ENCODE measurements at places on chromosomes 16 and 17. TPM values are rescaled to one million over a fixed set of nuclear protein-coding genes. Genes with fewer than 3 reads are reported as not detected.

DNA sequence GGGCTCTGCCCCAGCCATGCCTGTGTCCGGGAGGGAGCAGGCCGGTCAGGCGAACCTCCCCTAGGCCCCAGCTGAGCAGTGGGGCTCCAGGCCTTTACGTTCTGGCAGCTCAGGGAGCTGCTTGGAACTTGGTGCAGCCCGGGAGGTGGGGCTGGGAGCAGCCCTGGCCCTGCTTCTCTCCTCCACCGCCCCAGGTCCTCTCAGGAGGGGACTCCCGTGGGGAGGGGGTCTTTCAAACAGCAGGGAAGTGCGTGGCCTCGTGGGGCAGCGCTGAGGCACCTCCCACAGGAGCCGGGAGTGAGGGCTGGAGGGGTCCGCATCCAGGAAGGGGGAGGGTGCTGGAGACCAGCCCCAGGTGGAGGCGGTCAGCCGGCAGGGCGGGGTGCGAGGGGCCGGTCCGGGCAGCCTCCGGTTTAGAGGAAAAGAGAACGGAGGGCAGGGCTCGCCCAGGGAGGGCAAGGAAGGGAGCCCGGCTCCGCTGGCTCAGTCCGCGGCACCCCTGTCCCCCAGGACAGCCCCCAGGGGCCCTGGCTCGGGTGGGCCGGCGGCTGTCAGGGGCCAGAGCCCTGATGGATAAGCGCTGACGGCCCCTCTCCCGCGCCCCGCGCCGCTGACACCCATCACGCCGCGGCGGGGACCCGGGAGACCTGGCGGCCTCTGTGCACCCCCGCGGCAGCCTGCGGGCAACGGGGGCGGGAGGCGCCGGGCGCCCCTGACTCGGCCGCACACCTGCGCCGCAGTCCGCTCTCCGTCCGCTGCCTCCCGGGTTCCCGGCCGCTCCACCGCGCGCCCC lies 587 bp upstream of the PRR35 start:
- no peak for DNase-seq

- DNase-seq: no peak
Measured at GRCh38 chr16:28528463-28528867, 10.3 kb downstream of the NUPR1 start.

DNA sequence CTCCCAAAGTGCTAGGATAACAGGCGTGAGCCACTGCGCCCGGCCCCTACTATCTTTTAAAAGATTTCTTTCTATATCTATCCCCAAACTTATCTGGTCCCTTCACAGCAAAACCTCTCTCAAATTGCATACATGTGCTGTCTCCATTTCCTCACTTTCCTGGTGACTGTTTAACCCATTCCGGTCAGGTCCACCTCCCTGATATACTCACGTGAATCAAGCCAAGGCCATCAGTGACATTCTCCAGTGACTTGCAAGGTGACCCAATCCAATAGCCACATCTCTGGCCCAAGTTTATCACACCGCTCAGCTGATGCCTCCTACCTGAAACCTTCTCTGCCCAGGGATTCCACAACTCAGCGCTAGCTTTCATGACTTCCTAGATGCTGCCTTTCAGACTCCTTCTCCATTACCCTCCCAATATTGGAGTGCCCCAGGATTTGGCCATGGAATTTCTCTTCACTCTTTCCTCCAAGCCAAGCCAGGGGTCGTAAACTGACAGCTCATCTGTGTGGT lies 1.4 kb upstream of the CTCF start:
- no peak for DNase-seq

DNA sequence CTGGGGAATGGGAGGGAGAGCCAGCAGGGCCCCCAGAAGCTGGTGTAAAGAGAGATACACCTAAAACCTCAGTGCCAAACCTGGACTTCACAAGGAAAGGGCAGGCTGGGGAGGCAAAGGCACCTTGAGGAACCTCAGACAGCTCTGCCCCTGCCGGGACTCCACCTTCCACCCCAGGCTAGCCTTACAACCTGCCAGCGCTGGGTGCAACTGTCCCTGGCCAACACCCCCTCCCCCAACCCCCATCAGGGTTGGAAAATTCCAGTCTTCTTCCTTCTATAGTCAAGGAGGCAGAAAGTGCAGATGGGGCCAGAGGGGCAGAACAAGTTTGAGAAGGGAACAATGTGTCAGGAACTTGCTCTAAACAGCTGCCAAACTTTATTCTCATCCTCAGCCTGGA lies 2.2 kb downstream of the YBX2 start:
- no peak for DNase-seq

PARD6A gene
- total RNA-seq: 2.2 TPM

DNA sequence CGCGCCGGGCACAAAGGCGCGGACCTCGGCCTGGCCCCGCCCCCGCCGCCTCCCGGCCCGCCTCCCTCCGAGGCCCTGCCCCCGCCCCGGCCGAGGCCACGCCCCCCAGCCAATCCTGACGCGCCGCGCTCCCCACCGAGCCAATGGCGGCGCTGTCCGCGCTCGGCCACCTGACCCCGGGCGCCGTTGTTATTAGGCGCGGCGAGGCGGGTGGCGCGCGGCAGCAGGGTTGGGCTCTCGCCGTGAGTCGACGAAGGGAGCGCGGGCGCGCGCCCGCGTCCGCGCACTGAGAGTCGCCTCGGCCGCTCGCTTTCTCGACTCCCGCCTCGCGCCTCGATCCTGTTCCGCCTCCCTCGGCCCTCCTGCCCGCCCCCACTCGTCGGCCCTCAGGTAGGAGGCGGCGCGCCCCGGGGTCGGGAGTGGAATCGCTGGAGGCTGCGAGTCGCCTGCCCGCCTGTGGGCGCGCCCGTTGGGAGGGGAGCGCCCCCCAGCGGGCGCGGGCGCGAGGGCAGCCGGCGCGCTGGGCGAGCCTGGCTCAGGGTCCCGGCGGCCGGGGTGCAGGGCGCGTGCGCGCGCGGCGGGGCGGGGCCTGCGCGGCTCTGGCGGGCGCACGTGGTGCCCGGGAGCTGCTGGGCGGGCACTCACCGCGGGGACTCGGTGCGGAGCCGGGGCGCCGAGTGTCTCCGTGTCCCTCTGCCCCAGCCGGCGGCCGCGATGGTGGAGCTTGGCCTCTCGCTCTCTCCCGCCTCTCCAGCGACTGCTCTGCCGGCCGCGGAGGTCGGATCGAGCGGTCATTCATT lies 405 bp upstream of the CBLN1 start:
- peak; percentile 52 for DNase-seq
